ENCODE measurements at places on chromosomes 4 and X.

- DNase-seq = no peak
Observed at GRCh38 chrX:20495575-20495974, 228.9 kb upstream of the RPS6KA3 start.

DNA sequence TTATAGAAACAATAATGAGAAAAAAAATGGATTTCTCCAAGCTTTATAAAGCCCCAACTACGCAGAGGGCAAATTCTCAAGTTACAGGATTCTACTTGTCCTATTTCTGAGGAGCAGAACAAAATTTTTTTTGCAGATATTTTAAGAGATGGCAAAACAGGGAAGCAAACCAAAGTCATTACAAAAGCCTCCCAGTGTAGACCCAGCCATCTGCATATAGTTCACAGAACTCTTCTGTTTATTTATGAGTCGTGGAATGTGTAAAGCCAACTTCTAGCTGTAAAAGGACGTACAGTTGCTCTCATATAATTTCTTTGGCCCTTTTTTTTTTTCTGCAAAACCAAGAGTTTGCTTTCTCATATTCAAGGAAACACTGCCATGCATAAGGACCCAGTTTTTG, 120.4 kb downstream of the PCDH7 start:
- no peak for DNase-seq

- no peak for DNase-seq
Observed at GRCh38 chr4:8710416-8710815, 117.9 kb downstream of the CPZ start.

DNA sequence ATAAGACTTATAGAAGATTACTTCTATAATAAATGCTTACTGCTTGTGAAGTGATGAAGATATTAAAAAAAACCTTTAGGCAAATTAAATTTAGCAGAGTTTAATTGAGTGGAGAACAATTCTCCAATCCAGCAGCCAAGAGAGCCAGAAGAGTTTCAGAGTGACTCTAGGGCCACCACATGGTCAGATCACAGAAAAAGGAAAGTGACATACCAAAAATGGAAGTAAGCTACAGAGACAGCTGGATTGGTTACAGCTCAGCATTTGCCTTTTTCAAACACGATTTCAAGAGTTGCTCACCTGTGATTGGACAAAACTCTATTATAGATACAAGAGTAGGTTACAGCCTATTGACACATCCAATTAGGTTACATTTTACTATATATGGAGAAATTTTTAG, 79.0 kb upstream of the TRAM1L1 start:
- DNase-seq = no peak

DNA sequence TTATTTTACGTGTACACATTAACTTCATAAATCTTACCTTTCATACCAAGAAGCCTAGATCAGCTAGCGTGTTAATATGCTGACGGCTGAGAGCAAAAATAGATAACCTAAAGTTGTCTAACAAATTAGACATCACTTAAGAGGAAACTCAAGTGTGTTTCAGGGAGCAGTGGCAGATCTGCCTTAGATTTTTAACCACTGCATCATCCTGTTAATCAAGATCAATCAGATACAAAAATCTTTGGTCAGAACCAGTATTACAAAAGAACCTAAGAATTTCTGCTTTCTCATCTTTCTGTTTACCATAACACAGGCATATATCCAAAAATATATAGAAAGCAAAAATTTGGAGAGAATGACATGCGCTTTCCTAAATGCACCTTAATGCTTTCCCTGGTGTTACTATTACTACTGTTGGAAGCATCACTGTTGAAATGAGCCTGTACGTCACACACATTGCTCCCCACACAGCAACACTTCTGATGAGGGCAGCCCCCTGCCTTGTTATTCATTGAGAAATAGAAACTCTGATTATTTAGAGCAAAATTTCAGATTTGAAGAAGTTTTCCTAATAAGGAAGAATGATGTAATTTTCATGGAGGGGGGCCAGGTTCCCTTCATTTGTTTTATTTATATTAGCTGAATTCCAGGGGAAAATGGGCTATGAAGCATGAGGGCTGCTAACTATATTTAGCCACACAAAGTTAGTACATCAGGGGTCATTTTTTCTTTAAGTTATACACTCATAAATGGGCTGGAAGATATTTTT, 152.3 kb downstream of the CBR4 start:
- DNase-seq = no peak

DNA sequence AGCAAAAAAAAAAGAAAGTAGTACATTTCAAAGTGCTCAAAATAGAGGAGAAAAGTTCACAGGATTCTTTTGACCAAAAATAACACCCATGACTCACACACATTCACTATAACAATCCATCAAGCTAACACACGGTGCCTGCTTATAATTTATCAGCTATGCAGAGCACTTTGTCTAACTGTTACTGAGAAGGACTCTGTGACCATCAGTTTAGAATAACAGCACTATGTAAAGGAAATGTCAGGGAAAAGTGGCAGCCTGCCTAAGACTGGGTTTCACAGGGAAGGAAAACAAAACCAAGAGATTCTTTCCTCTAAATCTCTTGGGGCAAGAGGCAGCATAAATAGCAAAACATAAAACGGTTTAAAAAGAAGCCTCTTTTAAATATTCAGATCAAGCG, 54.8 kb downstream of the CCDC149 start:
- no peak for DNase-seq

- no peak for DNase-seq
Observed at GRCh38 chr4:8841678-8842268, 29.9 kb downstream of the HMX1 start.

- no peak for DNase-seq
Observed at GRCh38 chr4:54102531-54103106, 2.7 kb downstream of the GSX2 start.

GRCh38 chrX:72100824-72101351, 30.8 kb downstream of the RTL5 start:
- no peak for DNase-seq

DNA sequence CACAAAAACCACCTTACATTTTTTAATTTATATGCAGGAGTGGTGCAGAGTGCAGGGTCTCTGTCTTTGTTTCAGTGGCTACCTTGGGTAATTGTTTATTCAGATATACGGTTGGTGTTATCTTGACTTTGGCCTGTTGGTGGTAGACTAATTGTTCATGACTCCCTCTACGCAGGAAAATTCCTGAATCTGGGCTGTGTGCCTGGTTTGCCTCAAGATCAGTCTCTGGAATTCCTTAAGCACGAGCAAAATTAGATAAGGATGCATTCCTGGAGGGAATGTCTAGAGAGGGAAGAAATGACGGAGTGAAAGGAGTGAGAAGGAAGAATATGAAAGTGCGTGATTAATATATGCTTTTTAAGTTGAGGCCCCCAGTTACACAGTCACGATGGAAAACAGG, 576.9 kb upstream of the PCDH10 start:
- DNase-seq = no peak

- no peak for DNase-seq
Observed at GRCh38 chrX:26649534-26649933, 433.6 kb downstream of the MAGEB5 start.

DNA sequence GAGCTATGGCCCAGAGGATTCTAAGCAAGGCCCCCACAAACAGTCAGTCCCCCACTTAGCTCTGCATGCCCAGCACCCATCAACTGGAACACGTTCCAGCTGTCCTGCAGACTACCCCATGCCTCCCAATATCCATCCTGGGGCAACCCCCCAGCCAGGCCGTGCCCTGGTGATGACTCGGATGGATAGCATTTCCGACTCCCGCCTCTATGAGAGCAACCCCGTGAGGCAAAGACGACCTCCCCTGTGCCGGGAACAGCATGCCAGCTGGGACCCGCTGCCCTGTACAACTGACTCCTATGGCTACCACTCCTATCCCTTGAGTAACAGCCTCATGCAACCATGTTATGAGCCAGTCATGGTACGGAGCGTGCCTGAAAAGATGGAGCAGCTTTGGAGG, 32.0 kb downstream of the LAS1L start:
- DNase-seq = no peak

DNA sequence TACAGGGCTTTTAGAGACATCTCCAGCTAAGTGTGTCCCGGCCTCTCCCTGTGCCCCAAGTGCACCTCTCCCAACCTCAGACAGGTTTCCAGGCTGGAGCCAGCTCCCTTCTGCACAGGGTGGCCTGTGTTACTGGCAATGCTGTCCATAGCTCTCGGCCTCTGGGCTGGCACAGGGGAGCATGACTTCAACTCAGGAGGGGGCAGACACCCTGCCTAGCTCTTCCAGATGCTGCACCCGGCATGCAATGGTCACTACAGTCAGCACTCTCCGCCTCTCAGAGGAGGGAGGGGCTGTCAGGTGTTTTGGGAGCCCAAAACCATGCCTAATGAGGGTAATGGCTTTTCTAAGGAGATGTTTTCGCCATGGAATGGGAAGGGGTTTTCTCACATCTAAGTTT, 2.4 kb upstream of the IRAK1 start:
- DNase-seq = no peak

DNA sequence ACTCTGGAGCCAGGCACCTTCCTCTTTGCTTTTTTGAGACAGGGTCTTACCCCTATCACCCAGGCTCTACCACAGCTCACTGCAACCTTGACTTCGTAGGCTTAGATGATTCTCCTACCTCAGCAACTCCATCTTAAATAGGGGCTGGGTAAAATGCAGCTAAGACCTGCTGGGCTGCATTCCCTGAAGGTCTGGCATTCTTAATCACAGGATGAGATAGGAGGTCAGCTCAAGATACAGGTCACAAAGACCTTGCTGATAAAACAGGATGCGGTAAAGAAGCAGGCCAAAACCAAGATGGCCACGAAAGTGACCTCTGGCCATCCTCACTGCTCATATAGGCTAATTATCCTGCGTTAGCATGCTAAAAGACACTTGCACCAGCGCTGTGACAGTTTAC, 770.8 kb upstream of the PRKX start:
- no peak for DNase-seq
